ENCODE measurements at places on chromosomes 7 and 10.
A peak's percentile ranks its signal among the peaks of the same experiment; 100 is the strongest.

DNA sequence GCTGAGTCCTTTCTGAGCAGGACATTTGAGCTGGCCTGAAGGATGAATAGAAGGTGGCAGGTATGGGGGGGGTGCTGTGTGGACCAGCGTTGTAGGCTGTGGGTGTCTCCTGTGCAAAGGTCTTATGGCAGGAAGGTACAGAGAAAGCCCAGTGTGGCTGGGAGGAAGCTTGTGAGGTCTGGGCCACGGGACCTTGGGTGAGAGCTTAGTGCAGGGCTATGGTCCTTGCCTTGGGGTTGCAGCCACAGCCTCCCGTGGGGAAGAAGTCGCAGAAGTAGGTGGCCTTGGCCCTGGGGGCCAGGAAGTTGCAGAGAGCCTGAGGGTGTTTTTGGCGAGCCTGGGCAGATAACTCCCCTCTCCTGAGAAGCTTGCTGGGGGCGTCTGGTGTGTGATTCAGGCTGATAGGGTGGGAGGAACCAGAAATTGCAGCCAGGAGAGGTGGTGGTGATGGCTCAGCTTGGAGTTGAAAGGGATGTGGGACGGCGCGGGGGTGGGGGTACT is 172.0 kb upstream of the TNRC18 start:
- peak overlapping the region; percentile 89 for H3K27ac ChIP-seq
- H3K4me1 ChIP-seq, result peaks cover 21% of the 10 kb centered on the region
- peaks cover 7% of the 10 kb centered on the region for H3K36me3 ChIP-seq
- no peak for DNase-seq
- peaks cover 27% of the 10 kb centered on the region for H3K27me3 ChIP-seq

- H3K4me3 ChIP-seq, result no peak overlapping the region
- H3K36me3 ChIP-seq, result no peaks in the 10 kb centered on the region
- no peak overlapping the region for H3K27ac ChIP-seq
- no peak for DNase-seq
These were observed 293.4 kb downstream of the PRKG1 start for GRCh38 chr10:51367694-51368093.

DNA sequence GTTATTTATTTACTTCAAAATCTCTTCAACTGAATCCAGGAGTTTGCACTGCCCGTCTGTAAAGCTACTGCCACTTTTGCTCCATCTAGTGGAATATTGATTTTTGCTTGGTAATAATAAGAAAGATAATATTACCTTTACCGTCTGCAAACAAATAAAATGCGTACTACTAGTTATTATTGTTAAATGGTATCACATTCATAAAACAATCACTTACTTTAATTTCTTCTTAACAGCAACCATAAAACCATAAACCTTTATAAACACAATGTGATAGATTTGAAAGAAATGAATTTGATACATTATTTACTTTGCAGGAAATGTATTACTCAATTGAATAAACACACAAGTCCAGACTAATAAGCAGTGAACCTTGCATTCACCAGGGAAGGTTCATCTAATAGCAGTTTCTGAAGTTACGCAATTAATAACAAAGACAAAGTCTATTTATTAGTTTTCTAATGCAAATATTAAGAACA is 6.4 kb downstream of the AGMO start:
- no peaks in the 10 kb centered on the region for H3K27me3 ChIP-seq
- no peaks in the 10 kb centered on the region for H3K36me3 ChIP-seq
- no peak overlapping the region for H3K4me3 ChIP-seq
- DNase-seq, result no peak
- H3K27ac ChIP-seq, result no peak overlapping the region

GRCh38 chr7:133070562-133070961 is 11.3 kb downstream of the CHCHD3 start:
- peaks cover 29% of the 10 kb centered on the region for H3K4me1 ChIP-seq
- H3K27ac ChIP-seq, result no peak overlapping the region
- no peak for DNase-seq
- peaks cover 16% of the 10 kb centered on the region for H3K36me3 ChIP-seq
- H3K4me3 ChIP-seq, result no peak overlapping the region

- no peak overlapping the region for H3K27ac ChIP-seq
- peaks cover 11% of the 10 kb centered on the region for H3K4me1 ChIP-seq
- no peaks in the 10 kb centered on the region for H3K36me3 ChIP-seq
These were observed 1.6 kb downstream of the PDGFA start for GRCh38 chr7:517774-518629.

DNA sequence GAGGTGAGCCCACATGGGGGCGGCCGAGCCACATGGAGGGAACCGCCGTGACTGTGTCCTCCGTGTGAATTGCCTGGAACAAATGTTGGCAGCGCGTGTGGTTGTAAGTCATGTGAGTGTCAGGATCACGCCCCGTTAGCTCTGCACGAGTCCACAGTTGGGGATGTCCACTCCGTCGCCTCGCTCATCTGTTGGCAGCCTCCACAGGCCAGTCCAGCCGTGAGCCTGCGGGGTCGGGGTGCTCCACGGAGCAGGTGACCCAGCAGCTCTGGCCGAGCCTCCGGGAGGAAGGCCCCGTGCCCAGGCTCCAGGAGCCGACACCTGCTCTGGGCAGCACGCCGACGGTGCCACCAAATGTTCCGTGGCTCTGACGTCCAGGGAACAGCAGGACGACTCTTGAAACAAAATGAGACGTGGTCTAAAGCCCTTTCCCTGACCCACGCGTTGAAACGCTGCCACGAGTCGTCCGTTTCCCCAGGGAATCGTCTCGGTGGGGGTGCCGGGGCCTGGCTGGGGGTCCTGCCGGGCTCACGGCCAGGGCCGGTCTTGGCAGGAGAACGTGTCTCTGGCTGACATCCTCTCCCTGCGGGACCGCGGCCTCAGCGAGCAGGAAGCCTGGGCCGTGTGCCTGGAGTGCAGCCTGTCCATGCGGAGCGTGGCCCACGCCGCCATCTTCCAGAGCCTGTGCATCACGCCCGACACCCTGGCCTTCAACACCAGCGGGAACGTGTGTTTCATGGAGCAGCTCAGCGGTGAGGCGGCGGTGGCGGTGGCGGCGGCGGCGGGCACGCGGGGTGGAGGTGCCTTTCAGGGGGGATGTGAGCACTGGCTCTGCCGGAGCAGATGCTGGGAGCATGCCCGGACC is 7.0 kb downstream of the KNDC1 start:
- no peaks in the 10 kb centered on the region for H3K36me3 ChIP-seq
- no peaks in the 10 kb centered on the region for H3K4me1 ChIP-seq
- H3K27ac ChIP-seq, result no peak overlapping the region
- no peak for DNase-seq
- H3K4me3 ChIP-seq, result no peak overlapping the region
- H3K27me3 ChIP-seq, result peaks cover 9% of the 10 kb centered on the region

- no peaks in the 10 kb centered on the region for H3K27me3 ChIP-seq
- H3K36me3 ChIP-seq, result no peaks in the 10 kb centered on the region
- no peaks in the 10 kb centered on the region for H3K4me1 ChIP-seq
- DNase-seq, result no peak
These were observed 18.7 kb downstream of the CALD1 start for GRCh38 chr7:134798155-134798554.
